Activated CD4-positive, alpha-beta memory T cell treated with anti-CD3 and anti-CD28 coated beads for 36 hours (primary cell): ENCODE measurements at places on chromosomes 6 and 20.

- DNase-seq: no peak
These were observed 28.0 kb downstream of the HEBP2 start for GRCh38 chr6:138432063-138432356.

DNA sequence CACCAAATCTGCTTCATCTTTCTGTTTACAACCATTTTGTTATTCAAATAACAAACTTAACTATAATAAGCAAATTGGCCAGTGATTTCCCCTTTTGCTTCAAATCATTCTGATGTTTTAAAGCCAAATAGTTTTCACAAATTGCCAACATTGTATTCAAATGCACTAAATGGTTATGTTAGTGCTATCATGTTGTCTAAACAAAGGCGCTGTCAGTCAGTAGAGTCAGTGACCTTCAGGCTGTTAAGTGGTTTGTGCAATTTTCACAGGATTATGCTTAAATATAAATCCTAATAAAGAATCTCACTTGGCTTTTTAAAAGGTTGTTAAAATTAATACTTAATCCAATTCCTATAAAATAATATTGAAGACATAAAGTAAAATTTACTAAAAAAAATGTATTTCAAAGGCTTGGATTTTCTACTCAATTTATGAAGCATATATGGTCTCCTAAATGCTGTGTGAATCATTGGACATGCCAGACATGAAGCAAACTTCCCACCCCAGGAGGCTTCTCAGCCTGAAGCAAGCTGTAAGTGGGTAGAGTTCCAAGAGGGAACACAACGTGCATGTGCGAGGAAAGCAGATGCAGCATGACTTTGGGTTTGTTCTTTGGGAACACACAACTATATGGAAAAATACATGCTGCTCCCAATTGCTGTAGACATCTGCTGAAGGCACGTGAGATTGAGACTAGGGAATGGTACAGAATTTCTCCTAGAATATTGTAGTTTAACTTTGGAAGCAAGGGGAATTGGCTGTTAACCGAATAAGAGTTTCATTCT, 54.9 kb downstream of the RSPO3 start:
- no peak for DNase-seq

DNA sequence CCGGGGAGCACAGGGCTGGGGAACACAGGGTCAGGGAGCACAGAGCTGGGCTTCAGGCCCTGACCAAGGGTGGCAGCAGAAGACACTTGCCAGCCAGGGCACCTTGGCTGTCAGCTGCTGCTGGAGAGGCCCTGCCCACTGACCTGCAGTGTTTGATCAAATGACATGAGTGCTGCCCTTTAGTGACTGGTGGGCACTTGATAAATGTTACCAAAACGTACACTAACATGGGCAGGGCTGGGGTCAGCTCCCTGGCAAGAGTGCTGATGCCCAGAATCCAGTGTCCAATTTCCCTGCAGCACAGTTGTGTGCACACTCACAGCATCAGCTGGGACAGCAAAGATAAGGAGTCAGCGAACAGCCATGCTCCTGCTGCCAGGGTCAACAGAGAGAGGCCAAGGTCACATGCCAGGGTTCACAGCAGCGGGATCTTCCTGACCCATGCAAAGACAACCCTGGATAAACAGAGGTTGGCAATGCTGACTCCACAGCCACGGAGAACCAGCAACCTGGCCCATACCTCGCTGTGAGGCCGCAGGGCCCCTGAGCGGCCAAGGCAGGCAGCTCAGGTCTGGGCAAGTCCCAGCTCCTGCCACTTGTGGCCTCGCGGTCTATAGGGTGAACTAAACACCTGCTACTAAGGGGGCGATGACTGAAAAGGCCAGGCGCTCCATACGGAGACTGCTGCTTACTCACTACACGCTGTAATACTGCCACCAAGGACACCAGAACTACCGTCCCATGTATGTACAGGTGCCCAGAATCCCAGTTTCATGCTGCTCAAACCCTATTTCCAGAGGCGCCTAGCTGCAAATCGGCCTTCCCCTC, 46.3 kb downstream of the NINL start:
- no peak for DNase-seq

- no peak for DNase-seq
These were observed 494.2 kb upstream of the JAG1 start for GRCh38 chr20:11168026-11168425.

DNA sequence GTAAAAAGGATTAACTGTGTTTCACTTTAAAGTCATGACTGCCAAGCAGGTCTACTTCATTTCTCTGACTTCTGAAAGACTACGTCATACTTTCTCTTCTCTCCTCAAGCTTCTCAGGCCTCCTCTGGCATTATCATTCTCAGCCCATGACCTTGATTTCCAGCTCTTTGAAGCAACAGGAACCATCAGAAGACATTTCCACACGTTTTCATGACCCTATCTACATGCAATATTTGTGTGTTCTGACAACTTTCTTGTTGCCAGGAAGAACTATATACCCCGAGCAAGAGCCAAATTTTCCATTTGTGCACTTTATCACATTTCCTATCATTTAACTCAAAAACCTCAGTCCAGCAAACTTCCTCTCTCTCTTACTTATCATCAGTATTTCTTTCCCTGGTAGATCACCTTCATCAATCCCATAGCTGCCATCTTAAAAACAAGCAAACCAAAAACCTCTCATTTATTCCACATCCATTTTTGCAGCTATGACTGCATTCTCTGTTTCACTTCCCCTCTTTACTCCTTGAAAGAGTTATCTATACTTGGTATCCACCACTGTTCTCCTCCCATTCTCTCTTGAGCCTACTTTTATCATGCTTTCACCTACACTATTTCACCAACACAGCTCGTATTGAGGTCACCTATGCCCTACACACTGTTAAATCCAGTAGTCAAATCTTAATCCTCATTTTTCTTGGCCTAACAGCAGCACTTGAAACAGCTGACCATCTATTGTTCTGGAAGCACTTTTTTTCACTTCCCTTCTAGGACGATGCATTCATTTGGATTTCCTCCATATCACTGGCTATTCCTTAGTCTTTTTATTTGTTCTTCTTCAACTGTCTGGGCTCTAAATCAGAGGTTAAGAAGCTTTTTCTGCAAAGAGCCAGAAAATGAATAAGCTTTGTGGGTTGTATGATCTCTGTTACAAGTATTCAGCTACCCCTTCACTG, 47.1 kb downstream of the STX7 start:
- no peak for DNase-seq

GRCh38 chr6:17740559-17741220, 34.0 kb upstream of the NUP153 start:
- no peak for DNase-seq

GRCh38 chr6:20261685-20262084, 49.4 kb upstream of the MBOAT1 start:
- no peak for DNase-seq

GRCh38 chr20:44600758-44601201, 18.4 kb downstream of the PKIG start:
- DNase-seq: no peak

GRCh38 chr6:166864333-166864732, 92.0 kb downstream of the RNASET2 start:
- no peak for DNase-seq

DNA sequence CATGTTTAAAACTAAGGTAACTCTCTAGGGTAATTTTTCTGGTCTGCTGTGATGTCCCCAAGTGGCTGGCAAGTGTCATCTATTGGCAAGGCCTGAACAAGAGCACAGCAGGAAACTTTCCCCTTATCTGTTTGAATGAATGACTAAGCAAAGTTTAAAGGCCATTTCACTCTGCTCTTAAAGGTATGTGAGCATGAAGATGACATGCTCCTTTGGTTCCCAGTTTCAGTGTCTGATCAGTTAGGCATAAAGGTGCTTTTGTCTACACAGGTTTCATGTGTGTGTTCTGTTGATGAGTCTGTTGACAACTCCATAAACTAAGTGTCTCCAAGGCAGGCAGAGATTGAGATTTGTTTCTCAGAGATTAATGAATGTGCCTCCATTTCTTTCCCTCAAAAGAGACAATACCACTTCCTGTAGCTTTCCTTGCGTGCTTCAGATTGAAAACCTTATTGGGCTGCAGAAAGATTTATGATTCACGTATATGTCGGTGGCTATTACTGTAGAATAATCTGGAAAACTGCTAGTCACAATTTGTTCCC, 83.9 kb downstream of the MAP3K7 start:
- DNase-seq: no peak

DNA sequence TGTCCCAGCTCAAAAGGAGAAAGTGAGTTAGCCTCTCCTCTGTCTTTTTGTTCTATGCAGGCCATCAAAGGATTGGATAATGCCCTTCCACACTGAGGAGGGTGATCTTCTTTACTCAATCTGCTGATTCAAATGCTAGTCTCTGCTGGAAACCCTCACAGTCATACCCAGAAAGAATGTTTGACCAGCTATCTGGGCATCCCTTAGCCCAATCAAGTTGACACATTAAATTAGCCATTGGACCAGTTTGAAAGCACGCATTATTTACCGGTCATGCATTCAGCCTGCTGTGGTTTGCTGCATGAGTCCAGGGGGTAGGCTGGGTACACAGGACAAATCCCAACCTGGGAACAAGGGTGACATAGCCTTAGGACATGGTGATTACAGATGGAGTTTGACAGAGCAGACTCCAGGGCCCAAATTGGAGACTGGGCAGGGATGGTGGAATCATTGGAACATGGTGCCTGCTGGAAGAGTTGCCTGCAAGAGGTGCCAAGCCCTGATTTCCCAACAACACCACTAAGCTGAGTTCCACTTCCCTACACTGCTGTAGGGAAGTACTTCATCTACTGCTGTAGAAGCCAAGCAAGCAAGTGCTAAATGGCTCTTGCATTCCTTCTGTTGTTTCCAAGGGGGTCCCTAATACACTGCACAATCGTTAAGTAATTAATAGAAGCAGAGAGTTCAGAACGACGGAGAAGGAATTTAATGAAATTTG, 87.7 kb downstream of the RNF182 start:
- no peak for DNase-seq

DNA sequence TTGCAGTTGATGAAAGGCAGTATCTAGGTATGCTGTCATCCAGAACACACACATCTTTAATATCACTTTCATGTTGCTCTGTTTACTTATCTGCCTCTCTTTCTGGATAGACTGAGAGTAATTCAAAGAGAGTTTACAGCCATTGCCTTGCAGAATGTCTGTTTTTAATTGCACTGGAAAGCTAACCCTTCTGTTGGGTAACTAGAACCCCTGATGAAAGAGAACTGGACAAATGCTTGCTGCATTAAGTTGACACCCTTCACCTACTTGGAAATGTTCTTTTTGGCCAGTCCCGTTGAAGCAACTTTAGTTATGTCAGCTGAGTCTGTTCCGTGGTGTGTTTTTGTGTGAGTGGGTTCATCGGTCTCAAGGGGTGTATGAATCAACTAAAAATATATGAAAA, 383.8 kb upstream of the CITED2 start:
- no peak for DNase-seq

DNA sequence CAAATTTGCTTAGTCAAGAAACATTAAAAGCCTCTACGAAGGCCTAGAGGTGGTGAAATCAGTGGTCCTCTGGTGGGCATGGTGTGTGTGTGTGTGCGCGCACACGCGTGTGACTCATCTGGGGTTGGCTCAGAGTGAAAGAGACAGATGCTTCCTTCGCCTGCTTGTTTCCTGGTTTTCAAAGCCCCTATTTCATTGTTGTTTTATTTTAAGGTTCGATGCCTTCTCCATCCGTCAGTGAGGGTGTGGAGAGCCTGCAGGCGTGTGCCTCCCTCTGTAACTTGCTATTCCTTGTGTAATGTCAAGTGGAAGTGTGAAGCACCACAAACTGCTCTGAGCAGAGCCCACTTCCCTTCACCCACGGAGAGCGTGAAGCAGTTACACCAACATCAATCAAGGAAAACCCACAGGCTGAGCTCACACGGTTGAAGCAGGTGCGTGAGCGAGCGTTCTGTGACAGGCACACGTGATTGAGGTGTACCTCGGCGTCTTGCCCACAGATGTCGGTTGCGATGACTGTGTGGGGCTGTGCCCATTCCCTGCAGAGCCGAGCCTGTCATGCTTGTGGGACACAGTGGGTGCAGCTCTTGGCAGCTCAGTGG, 233.9 kb downstream of the PRL start:
- peak; percentile 54 for DNase-seq

DNA sequence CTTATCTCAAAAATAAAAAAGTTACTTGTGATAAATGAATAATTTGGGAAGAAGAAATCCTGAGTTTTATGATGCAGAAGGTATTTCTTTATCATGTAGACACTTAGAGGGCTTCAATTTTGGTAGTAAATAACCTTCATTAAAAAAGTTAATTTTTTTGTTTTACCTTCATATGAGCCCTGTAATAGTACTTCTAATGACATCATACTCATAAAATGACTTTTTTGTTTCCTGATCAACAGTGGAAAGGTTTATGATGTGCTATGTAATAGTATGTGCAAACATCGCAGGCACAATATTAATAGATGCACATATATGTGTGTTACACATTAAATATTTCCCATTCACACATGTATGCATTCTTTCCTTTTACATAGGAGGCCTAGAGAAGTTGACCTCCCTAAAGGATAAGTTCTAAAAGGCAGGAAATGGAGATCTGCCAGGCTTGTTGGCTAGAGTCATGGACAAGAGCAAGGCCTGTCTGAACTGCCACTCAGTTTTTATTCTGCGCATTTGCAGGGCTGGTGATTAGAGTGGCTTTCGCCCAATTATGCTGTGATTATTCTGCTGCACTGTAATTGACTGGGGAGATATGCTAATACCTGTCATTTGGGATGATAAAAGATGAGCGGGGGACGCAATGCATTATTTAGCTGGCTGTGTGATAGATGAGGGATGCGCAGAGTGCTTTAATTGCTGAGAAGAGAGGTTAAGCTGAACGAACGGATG, 272.6 kb downstream of the TMEM242 start:
- DNase-seq: no peak

DNA sequence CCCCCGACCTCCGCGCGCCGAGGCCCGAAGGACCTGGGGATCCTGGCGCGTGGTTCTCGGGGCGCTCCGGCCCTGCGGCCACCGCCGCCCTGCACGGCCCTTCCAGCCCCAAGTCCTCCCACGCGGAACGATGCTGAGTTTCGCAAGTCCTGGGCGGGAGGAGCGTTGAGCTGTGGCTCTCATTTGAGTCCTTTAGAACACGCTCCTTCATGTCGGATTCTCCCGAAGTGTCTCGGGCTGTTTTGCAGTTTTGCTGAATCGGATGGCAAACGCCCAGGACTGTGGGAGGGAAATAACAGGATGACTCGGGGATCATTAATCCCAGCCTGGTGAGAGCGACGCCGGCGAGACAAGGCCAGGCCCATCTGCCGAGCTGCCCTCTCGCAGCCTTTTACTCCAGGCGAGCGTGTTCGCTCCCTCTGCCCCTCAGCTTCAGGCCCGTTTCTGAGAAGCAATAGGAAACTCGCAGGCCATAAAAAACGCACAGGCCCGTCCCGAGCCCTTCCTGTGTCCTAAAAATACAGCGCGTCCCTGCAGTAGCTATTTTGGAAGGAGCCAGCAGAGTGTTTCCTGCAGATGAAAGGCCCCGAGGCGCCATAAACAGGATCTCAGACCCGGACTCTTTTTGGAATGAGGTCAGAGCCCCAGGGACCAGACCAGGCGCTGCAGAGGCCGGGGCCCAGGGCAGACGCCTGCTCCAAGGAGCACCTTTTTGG, 153.5 kb downstream of the DLL1 start:
- DNase-seq: peak; percentile 6

- DNase-seq: no peak
These were observed 14.2 kb downstream of the PXDC1 start for GRCh38 chr6:3737149-3737830.
